Foreskin keratinocyte (primary cell): ENCODE measurements at places on chromosomes 3 and 15. TPM values are rescaled to one million over a fixed set of nuclear protein-coding genes. Genes with fewer than 3 reads are reported as not detected.
A peak's percentile ranks its signal among the peaks of the same experiment; 100 is the strongest.

DLG1 gene
- polyA plus RNA-seq: 17.7 and 22.1 TPM in 2 replicates

DAZL gene
- not detected in 2 replicates for polyA plus RNA-seq

NANOGP8 gene
- polyA plus RNA-seq: not detected in 2 replicates

TNFSF10 gene
- polyA plus RNA-seq: 6.7 and 11.0 TPM in 2 replicates

DNA sequence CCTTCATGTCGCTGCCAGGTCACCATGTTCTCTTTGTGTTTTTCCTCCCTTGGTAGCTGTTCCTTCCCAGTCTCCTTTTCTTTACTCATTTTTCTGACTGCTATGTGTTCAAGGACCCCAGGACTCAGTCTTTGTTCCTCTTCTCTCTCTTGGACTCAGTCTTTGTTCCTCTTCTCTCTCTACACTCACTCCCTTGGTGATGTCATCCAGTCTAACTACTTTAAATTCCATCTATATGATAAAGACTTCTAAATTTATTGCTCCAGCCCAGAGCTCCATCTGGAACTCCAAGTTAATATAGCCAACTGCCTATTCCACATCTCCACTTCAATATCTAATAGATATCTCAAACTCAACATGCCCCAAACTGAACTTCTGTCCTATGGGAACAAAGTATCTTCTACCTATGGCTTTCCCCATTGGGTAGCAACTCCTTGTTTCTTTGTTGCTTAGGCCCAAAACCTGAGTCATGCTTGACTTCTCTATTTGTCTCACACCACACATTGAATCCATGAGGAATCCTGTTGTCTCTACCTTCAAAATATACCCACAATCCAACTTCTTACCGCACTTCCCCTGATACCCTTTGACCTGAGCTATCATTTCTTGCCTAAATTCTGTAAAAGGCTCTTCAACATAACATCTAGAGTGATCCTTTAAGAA is 4.9 kb upstream of the DYNC1LI1 start:
- DNase-seq: peak; percentile 56

- no peak for DNase-seq
Observed at GRCh38 chr3:72341380-72341770, 506.9 kb downstream of the SHQ1 start.

DNA sequence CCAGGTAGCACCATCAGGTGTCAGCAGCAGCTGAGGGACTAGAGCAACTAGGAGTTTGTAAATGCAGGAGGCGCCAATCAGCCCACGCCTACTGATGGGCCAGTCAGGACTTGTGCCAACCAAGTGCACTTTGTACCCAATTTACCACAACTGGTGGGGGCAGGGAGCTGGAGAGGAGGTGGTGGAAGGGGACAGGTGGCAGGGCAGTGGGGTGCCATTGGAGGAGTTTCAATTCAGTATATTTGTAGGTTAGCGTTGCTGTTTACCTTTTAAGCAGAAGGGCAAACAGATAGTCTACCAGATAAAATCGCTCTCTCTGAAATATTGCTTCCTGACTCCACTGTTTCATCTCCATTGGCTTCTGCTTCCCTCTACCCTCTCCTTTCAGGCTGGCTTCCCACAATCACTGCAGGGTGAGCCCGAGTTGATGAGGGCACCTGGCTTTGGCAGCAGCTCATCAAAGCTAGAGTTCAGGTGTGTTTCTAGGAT is 75.7 kb downstream of the TRIM69 start:
- DNase-seq: no peak

DNA sequence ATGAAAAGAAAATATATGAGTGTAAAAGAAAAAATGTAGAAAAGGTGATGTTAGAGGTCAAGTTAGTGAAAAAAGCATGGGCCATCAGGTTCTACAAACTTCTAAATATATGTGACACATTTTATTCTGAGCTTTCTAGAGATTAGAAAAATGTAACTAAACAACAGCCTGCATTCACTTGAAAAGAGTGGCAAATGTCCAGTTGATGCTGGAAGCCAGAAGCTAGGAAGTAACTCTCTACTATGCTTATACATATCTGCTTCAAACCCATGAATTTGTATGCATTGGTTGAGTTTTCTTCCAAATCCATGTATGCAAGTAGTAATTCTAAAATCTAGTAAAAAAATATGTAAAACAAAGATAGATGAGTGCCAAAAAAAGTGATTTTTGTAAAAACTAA is 123.5 kb downstream of the TGFBR2 start:
- DNase-seq: no peak
